Smooth muscle cell of trachea (primary cell): ENCODE measurements at places on chromosomes 1 and 21. TPM values are rescaled to one million over a fixed set of nuclear protein-coding genes. Genes with fewer than 3 reads are reported as not detected.

Gene COL11A1
- 2.5 and 3.3 TPM in 2 replicates for total RNA-seq

Gene SH3BGR
- 2.2 and 2.8 TPM in 2 replicates for total RNA-seq

Gene HSD11B1
- total RNA-seq, result 22.5 and 28.8 TPM in 2 replicates

Gene PDZK1IP1
- 0.50 TPM in 1 of 2 replicates, not detected in the other for total RNA-seq

Gene ZNF644
- total RNA-seq, result 36.1 and 50.8 TPM in 2 replicates

Gene LAMC1
- 539 and 796 TPM in 2 replicates for total RNA-seq

Gene GBP1
- 25.5 and 38.5 TPM in 2 replicates for total RNA-seq

Gene ILDR2
- total RNA-seq, result under 0.01 and 0.17 TPM in 2 replicates

Gene S100A7
- not detected in 2 replicates for total RNA-seq

Gene NBPF20
- total RNA-seq, result 3.3 and 4.7 TPM in 2 replicates

Gene MSH4
- total RNA-seq, result under 0.01 and 0.33 TPM in 2 replicates

Gene S100A8
- total RNA-seq, result not detected in 2 replicates

Gene CALML6
- 0.15 and 0.50 TPM in 2 replicates for total RNA-seq

Gene SMG7
- total RNA-seq, result 25.0 and 28.0 TPM in 2 replicates

Gene EPHA10
- total RNA-seq, result 0.15 TPM in 1 of 2 replicates, not detected in the other

Gene GBP6
- under 0.01 and 0.15 TPM in 2 replicates for total RNA-seq

Gene RUNX3
- total RNA-seq, result 0.17 TPM in 1 of 2 replicates, not detected in the other

Gene DUSP23
- 10.4 and 18.2 TPM in 2 replicates for total RNA-seq

Gene KCNJ6
- total RNA-seq, result not detected in 2 replicates

Gene CYP4A22
- not detected in 2 replicates for total RNA-seq

Gene GABRD
- total RNA-seq, result under 0.01 TPM in 1 of 2 replicates, not detected in the other

Gene S100A5
- not detected in 2 replicates for total RNA-seq

Gene GJA8
- total RNA-seq, result not detected in 2 replicates

Gene ARHGAP30
- total RNA-seq, result not detected in 2 replicates

Gene MYOG
- not detected in 2 replicates for total RNA-seq

Gene CAMK2N1
- 36.7 and 48.4 TPM in 2 replicates for total RNA-seq

Gene LDLRAP1
- total RNA-seq, result 5.1 and 12.1 TPM in 2 replicates

Gene RIPPLY3
- total RNA-seq, result not detected in 2 replicates

Gene BCAR3
- total RNA-seq, result 25.5 and 28.4 TPM in 2 replicates

Gene LAPTM5
- not detected in 2 replicates for total RNA-seq

Gene ASAP3
- 62.4 and 140 TPM in 2 replicates for total RNA-seq

Gene ALPL
- total RNA-seq, result 0.87 and 13.9 TPM in 2 replicates

Gene TYW3
- 13.9 and 18.0 TPM in 2 replicates for total RNA-seq

Gene CD48
- not detected in 2 replicates for total RNA-seq

Gene COL6A1
- total RNA-seq, result 1,502 and 2,913 TPM in 2 replicates

Gene SEC22B
- 66.5 and 71.1 TPM in 2 replicates for total RNA-seq

Gene ZNF695
- total RNA-seq, result 1.7 and 2.0 TPM in 2 replicates

Gene FH
- total RNA-seq, result 91.5 and 162 TPM in 2 replicates

Gene FAM72C
- 1.5 TPM in 1 of 2 replicates, not detected in the other for total RNA-seq
